Left ventricle myocardium inferior (tissue), 1 donor: ENCODE measurements at places on chromosomes 6 and 20.

- H3K36me3 ChIP-seq: no peaks in the 10 kb centered on the region
- DNase-seq: no peak
- no peaks in the 10 kb centered on the region for H3K27me3 ChIP-seq
- no peak overlapping the region for H3K27ac ChIP-seq
- H3K4me3 ChIP-seq: no peak overlapping the region
Observed at GRCh38 chr20:26347396-26347795, 650.7 kb upstream of the ZNF337 start.

DNA sequence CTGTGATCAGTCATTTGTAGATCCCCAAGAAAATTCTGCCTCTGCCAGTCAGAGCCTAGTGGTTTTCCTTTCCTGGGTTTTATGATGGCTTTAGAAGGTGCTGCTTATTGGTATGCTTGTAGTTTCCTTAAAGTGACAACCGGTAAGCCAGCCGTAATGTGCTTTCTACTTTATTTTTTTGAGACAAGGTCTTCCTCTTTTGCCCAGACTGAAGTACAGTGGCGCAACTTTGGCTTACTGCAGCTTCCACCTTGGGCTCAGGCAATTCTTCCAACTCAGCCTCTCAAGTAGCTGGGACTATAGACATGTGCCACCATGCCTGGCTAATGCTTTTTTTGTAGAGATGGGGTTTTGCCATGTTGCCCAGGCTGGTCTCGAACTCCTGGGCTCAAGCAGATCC, 23.5 kb downstream of the MCM8 start:
- H3K4me3 ChIP-seq: no peak overlapping the region
- no peaks in the 10 kb centered on the region for H3K27me3 ChIP-seq
- no peak for DNase-seq
- H3K36me3 ChIP-seq: peaks cover 34% of the 10 kb centered on the region
- no peaks in the 10 kb centered on the region for H3K4me1 ChIP-seq
- no peak overlapping the region for H3K27ac ChIP-seq

DNA sequence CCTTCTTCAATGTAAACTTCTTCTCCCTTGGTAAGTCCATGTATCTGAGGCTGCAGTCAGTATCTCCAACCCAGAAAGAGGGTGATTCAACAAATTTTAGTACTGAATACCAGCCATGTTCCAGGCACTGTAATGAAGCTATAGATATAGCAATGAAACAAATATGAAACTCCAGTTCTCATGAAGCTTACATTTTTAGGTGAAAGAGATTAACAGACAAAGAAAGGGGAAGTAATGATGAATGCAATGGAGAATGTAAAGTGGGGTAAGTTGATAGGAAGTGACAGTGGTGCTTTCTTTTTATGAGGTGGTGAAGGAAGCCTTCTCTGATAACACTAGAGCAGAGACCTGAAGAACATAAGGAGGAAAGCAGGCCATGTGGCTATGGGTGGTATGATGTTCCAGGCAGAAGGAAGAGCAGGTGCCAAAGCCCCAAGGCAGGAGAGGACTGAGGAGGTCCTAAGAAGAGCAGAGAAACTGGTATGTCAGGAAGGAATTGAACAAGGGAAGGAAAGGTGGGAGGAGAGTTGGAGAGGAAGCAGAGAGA, 143.6 kb downstream of the TFAP2B start:
- no peaks in the 10 kb centered on the region for H3K4me1 ChIP-seq
- no peaks in the 10 kb centered on the region for H3K27me3 ChIP-seq
- DNase-seq: no peak
- no peak overlapping the region for H3K4me3 ChIP-seq
- H3K36me3 ChIP-seq: no peaks in the 10 kb centered on the region

DNA sequence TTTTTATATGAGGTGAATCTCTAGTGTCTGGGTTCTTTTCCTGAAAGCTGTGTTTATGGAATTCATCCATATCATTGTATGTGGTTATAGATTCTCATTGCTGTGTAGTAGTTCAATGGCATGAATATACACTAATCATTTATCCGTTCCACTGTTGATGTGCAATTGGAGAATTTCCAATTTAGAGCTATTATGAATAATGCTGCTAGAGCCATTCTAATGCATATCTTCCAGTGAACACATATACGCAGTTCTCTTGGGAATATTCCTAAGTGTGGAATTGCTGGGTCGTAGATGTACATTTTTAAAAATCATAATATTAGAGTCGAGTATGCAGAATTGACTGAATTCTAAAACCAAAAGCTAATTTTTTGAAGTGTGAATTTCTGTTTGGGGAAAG, 327.5 kb upstream of the JAG1 start:
- no peak for DNase-seq
- no peak overlapping the region for H3K27ac ChIP-seq
- H3K4me1 ChIP-seq: peaks cover 12% of the 10 kb centered on the region
- H3K27me3 ChIP-seq: no peaks in the 10 kb centered on the region
- H3K4me3 ChIP-seq: no peak overlapping the region
- H3K36me3 ChIP-seq: no peaks in the 10 kb centered on the region

- H3K36me3 ChIP-seq: peaks cover 34% of the 10 kb centered on the region
- peak overlapping the region; percentile 95 for H3K27ac ChIP-seq
- no peak overlapping the region for H3K4me3 ChIP-seq
- peaks cover 67% of the 10 kb centered on the region for H3K4me1 ChIP-seq
- peak; percentile 86 for DNase-seq
- H3K27me3 ChIP-seq: no peaks in the 10 kb centered on the region
Observed at GRCh38 chr6:32113386-32114352, 4.5 kb upstream of the TNXB start.

- no peaks in the 10 kb centered on the region for H3K4me1 ChIP-seq
- no peak overlapping the region for H3K27ac ChIP-seq
- no peaks in the 10 kb centered on the region for H3K27me3 ChIP-seq
- no peaks in the 10 kb centered on the region for H3K36me3 ChIP-seq
Observed at GRCh38 chr6:134422426-134423231, 104.7 kb upstream of the SGK1 start.

- H3K4me1 ChIP-seq: no peaks in the 10 kb centered on the region
- H3K36me3 ChIP-seq: no peaks in the 10 kb centered on the region
- H3K27ac ChIP-seq: no peak overlapping the region
- no peak for DNase-seq
- no peak overlapping the region for H3K4me3 ChIP-seq
- H3K27me3 ChIP-seq: peaks cover 3% of the 10 kb centered on the region
Observed at GRCh38 chr6:25921525-25922203, 8.8 kb downstream of the SLC17A2 start.

- H3K4me3 ChIP-seq: no peak overlapping the region
- H3K27ac ChIP-seq: peak overlapping the region; percentile 62
- H3K4me1 ChIP-seq: peaks cover 86% of the 10 kb centered on the region
Observed at GRCh38 chr6:15431762-15432483, 186.1 kb downstream of the JARID2 start.

DNA sequence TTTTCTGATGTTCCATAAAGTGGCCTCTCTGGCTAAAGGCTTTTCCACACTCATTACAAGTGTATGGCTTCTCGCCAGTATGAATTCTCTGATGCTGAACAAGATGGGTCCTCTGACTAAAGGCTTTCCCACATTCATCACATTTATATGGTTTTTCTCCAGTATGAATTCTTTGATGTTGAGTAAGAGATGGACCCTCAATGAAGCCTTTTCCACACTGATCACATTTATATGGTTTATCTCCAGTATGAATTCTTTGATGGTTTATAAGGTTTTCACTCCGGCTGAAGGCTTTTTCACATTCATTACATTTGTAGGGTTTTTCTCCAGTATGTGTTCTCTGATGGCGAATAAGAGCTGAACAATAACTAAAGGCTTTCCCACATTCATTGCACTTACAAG, 20.4 kb downstream of the ZNF184 start:
- H3K4me3 ChIP-seq: no peak overlapping the region
- no peaks in the 10 kb centered on the region for H3K4me1 ChIP-seq
- H3K27ac ChIP-seq: no peak overlapping the region
- H3K36me3 ChIP-seq: peaks cover 99% of the 10 kb centered on the region

- peak overlapping the region; percentile 97 for H3K27ac ChIP-seq
- H3K27me3 ChIP-seq: no peaks in the 10 kb centered on the region
- peak overlapping the region; percentile 85 for H3K4me3 ChIP-seq
- H3K4me1 ChIP-seq: peaks cover 71% of the 10 kb centered on the region
Observed at GRCh38 chr20:58651946-58652605, 993 bp downstream of the STX16 start.

- no peaks in the 10 kb centered on the region for H3K27me3 ChIP-seq
- H3K4me1 ChIP-seq: no peaks in the 10 kb centered on the region
- no peaks in the 10 kb centered on the region for H3K36me3 ChIP-seq
- no peak for DNase-seq
Observed at GRCh38 chr6:139117734-139118133, 17.1 kb upstream of the HECA start.

DNA sequence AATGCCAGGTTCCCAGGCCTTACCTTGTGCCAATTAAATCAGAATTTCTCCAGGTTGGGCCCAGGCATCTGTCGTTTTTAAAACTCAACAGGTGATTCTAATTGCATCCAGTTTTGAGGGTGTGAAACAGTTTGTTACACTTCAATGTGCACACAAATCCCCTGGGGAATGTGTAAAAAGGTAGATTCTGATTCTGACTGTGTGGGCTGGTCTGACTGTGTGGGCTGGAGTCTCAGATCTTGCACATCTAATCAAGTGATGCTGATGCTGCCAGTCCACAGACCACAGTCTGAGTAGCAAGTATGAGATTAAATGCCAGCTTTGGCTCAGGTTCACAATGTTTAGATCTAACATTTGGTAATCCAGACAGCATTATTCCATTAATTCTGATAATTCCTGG, 12.5 kb upstream of the ETV7 start:
- no peaks in the 10 kb centered on the region for H3K4me1 ChIP-seq
- H3K36me3 ChIP-seq: no peaks in the 10 kb centered on the region
- no peak overlapping the region for H3K4me3 ChIP-seq
- H3K27ac ChIP-seq: no peak overlapping the region

DNA sequence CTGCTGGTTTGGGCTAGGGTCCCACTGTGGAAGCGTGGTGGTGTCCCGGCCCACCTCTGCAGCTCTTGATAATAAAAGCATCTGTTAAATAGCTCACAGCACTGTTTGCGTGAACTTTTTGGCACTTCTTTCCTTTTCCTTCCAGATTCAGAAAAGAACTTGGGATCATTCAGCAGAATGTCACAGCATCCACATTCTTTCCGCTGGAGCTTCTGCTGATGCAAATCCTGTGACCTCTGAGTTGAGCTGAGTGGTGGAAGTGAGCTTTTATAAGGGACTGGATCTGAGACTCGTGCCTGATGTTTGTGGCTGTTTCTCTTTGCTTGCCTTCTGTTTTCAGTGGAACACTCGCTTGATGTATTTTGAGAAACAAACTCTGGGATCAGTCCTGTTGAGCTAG, 3.9 kb downstream of the OSBPL2 start:
- no peak for DNase-seq
- no peaks in the 10 kb centered on the region for H3K27me3 ChIP-seq
- H3K4me1 ChIP-seq: peaks cover 94% of the 10 kb centered on the region
- no peaks in the 10 kb centered on the region for H3K36me3 ChIP-seq

GRCh38 chr20:19018881-19019280, 193.6 kb upstream of the SLC24A3 start:
- no peak overlapping the region for H3K27ac ChIP-seq
- H3K4me1 ChIP-seq: peaks cover 5% of the 10 kb centered on the region
- H3K4me3 ChIP-seq: no peak overlapping the region
- H3K36me3 ChIP-seq: no peaks in the 10 kb centered on the region
- no peaks in the 10 kb centered on the region for H3K27me3 ChIP-seq

DNA sequence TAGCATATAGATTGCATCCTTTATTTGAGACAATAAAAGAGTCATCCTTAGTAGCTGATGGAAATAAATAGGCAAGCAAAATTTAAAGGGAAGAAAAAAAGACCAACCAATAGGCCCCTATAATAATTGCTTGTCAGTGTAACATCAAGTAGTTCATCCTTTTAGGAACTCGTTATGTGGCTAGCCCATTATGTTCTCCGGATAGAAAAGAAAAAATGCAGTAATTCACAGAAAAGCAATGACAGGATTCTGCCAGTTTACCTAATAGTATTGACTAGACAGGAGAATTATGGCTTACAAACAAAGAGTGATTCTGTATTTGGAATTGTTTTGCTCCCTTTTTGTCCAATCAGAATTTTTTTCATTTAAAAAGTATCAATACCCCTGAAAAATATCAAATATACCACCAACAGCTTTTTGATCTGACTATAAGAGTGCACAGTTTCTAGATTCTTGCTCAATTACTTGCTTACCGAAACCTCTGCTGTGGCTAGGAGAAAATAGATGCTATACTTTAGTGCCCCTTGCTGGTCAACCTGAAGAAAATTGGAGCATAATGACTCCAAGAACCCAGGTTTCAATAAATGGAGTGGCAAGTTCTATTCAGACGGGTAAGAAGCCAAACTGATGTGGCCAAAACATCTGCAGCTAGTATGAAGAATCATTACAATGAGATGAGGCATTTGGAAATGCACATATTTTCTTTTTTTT, 91.5 kb upstream of the SASH1 start:
- no peaks in the 10 kb centered on the region for H3K27me3 ChIP-seq
- H3K4me3 ChIP-seq: no peak overlapping the region
- DNase-seq: no peak
- no peaks in the 10 kb centered on the region for H3K36me3 ChIP-seq

DNA sequence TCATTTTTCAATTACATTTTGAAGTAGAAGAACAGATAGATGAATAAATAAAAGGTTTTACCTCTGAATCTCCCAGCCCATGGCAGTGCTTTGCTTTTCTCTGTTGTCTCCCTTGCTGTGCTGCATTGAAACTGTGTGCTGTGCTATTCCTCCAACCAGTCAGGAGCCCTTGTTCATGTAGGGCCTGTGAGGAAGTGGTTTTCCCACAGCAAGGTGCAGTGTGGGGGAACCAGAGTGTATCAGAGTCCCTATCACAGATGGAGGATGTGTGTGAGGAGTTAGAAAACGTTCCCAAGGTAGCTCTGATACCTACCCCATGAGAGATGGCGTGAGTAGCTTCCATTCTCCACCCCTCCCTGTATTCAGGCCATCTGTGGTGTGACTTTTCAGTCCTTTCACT, 72.8 kb upstream of the RALGAPA2 start:
- H3K27me3 ChIP-seq: no peaks in the 10 kb centered on the region
- no peak overlapping the region for H3K27ac ChIP-seq
- DNase-seq: no peak
- H3K4me1 ChIP-seq: peaks cover 33% of the 10 kb centered on the region

- no peak for DNase-seq
- no peak overlapping the region for H3K27ac ChIP-seq
- H3K4me3 ChIP-seq: no peak overlapping the region
- no peaks in the 10 kb centered on the region for H3K27me3 ChIP-seq
Observed at GRCh38 chr6:104632588-104632987, 227.1 kb downstream of the HACE1 start.

GRCh38 chr6:135630789-135631376, 133.3 kb upstream of the AHI1 start:
- peak overlapping the region; percentile 27 for H3K27ac ChIP-seq
- H3K4me1 ChIP-seq: peaks cover 17% of the 10 kb centered on the region
- H3K27me3 ChIP-seq: no peaks in the 10 kb centered on the region
- no peak for DNase-seq
- H3K4me3 ChIP-seq: no peak overlapping the region

DNA sequence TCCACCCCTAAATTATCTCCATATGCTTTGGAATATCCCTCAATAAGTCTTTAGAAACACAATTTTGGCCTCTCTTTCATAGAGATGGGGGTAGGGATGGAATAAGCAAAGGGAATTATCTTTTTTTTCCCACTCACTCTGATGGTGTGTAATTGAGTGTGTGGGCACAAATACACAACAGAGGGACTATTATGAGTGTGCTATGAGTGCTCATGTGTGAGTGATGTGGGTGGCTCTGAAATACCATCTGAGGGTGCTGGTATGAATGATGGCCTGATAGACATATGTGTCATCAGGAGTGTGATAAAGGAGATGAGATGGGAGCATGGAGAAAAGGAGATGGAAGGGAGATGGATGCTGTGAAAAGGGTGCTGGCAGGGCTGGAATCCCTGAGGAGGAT, 35.6 kb downstream of the GSS start:
- H3K4me3 ChIP-seq: no peak overlapping the region
- peaks cover 62% of the 10 kb centered on the region for H3K4me1 ChIP-seq
- no peak for DNase-seq
- H3K27me3 ChIP-seq: no peaks in the 10 kb centered on the region
